ENCODE measurements at places on chromosomes 1 and 21.

DNA sequence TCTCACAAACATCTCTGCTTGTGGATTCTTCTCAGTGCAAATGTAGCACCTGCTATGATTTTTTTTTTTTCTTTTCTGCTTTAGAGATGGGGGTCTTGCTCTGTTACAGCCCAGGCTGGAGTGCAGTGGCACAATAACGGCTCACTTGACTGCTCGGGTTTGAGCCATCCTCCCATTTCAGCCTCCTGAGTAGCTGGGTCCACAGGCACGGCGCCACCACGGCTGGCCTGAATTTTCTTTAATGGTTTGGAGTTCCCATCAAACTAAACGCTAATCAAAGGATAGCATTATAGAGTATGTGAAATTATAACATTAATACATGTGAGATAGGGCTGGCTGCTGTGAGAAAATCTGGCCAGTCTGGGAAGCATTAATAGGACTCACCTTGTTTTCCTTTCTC lies 7.2 kb upstream of the PTGER3 start:
- DNase-seq: no peak

DNA sequence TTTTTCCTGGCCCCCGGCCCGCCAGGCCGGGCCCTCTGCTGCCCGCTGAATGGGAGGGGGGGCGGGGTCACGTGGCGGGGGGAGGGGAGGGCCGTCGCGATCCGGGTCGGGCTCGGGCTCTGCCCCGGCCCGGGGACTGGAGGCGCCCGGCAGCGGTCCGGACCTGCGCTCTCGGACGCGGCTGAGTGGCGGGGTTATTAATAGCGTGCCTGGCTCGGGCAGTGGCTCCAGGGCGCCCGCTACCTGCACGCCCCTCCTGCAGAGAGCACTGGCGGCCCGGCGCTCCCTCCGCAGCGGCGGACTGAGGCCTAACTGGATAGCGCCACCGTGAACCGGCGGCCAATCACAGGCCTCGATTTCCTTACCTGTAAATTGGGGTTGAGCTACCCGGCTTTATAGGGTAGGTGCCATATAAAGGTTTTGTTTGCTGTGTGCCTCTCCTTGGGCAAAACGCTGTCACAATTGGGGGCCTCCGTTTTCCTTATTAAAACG lies 28.1 kb downstream of the AHDC1 start:
- DNase-seq: peak; percentile 18

DNA sequence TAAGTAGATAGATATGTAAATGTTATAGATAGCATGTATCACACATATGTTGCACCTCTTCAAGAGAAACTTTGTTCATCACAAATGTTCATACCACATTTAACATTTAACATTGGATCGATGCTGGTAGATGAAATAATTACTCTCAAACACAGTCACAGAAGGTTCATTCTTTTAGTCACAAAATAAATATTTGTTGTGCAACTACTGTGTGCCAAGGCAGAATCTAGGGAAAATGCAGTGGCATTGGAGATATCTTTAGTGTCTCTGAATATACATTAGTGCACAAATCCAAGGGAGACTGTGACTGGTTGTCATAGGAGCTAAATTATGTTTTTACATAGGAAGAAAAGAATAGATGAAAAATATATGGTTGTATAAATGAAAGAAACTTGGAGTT lies 535.7 kb downstream of the BRINP3 start:
- no peak for DNase-seq

DNA sequence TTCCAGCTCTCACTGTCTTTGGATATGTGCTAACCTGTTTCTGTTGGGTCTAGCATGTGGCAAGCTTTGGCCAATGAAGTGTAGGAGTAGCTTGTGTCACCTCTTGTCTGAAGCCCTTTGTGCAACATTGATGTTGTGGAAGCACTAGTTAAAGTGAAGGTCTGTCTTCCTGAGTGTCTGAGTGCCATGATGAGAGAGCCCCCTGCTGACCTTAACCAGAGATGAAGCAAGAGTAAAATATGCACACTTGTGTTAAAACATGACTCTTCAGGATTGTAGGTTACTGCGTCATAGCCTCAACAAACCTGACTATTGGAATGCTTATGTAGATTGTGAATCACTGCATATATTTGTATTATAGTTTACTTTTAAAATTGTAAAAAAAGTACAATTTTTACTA lies 103.7 kb downstream of the NCAM2 start:
- DNase-seq: no peak

GRCh38 chr1:39732730-39733129 lies 6.0 kb upstream of the PPIE start:
- no peak for DNase-seq

DNA sequence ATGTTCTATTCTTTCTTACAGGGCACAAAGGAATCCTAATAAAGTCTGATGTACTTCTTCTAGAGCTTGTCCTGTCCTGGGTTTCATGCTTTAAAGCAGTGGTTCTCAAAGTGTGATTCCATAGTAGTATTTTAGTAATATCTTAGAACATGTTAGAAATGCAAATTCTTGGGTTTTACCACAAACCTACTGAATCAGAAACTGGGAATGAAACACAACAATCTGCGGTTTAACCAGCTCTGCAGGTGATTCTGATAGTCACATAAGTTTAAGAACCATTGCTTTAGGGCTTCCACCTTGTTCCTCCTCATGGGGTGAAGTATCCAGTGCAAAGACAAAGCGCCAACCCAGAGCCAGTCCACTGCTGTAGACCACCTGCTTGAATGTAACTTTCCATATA lies 41.1 kb downstream of the NGF start:
- DNase-seq: no peak
